ENCODE measurements at places on chromosomes 16 and 17.

DNA sequence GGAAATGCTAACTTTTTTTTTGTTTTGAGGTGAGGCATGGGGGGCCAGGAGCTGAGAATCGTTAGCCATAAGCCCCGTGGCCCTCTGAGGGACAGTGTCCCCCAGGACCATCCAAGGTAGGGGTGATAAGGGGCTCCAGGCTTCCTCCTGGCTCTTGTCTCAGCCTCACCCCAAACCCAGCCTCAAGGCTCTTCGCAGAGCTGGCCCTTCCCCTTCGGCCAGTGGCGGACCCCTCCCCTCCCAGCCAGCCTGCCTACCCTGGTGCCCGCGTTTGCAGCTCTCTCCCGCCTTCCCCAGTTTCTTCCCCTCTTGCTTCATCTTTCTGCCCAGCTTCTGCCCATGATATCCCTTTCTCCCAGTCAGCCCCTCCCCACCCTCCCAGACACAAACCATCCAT, 22.7 kb upstream of the ATP2A3 start:
- no peak for DNase-seq

- DNase-seq: no peak
These were observed 232.7 kb upstream of the CDH5 start for GRCh38 chr16:66133643-66134338.

- DNase-seq: no peak
These were observed 4.5 kb upstream of the CBX8 start for GRCh38 chr17:79801156-79802038.

- DNase-seq: no peak
These were observed 26.5 kb upstream of the AKTIP start for GRCh38 chr16:53529513-53529912.

- DNase-seq: no peak
These were observed 1.1 kb upstream of the XYLT2 start for GRCh38 chr17:50344731-50345365.

DNA sequence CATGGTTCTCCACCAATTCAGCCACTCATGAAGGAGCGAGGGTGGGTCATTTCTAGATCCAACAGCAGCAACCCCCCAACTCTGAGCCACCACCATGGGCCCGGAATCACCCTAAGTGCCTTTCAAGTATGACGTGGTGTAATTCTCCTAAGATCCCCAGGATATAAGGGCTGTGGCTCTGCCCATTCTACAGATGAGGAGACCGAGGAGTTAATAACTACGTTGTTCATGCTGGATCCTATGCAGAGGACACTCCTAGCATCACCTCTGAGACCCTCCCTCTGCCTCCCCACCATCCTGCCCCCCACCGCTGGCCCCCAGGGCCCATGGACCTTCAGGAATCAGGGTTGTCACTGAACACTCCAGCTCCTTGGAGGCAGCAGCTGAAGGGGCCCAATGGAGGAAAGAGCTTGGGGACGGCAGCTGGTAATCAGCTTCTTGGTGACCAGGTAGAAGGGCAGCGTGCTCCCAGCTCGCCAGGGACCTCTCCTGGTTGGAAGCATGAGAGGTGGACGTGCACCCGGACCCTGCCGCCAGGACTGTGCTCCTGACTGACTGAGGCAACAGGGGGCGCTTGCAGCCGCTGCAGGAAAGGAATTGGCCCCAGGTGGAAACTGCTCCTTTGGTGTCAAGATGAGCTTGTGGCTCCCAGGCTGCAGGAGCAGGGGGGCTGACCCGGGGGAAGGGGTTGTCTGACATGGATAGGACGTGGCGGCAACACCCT, 28.2 kb upstream of the CACNG1 start:
- no peak for DNase-seq

GRCh38 chr16:49441366-49441780, 67.8 kb downstream of the C16orf78 start:
- peak; percentile 52 for DNase-seq

DNA sequence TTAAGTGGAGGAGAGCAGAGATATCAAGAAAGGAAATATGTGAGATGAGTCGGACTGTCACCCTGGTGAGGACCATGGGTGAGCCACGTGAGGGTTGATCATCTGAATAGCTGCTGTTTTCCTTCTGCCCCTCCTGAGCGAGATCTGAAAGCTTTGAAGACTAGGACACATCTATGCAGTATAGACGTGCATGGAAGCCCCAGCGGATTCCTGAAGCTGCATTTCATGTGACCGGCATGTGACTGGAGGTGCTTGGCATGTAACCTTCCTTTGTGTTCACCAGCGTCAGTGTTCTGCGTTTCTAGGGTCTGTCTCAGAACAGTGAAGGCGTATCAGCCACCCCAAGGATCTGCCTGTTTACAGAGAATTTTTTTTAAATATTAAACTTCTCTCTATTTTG, 75.1 kb downstream of the MSI2 start:
- DNase-seq: no peak

DNA sequence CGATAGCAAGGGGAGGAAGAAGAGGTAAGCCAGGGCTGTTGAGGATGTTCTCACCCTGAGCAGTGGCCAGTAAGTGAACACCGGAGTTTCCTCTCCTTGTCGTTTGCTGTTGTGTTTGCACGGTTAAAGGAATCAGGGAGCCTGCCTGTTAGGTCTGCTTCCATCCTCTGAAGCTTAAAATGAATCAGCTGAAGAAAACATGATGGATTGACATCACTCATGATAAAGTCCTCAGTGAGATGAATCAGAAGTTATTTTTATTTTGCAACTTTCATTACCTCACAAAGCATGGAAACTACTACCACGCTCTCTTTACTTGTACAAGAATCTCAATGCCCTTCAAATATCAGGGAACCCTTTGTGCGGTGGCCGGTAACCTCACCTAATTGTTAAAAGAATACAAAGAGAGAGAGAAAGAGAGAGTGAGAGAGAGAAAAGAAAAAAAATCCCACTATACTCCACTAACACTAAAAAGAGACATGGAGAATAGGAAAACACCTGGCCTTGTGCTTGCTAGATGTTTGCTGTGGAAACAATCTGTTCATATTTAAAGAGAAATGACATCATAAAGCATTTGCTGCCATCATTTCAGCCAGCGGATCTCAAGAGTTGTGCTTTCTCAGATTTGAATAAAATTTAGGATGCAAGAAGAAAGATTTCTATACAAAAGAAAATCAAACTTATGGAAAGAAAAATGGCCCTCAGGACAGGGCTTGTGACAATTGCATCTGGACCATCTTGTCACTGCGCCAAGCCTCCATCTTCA, 441.6 kb upstream of the SALL1 start:
- no peak for DNase-seq

DNA sequence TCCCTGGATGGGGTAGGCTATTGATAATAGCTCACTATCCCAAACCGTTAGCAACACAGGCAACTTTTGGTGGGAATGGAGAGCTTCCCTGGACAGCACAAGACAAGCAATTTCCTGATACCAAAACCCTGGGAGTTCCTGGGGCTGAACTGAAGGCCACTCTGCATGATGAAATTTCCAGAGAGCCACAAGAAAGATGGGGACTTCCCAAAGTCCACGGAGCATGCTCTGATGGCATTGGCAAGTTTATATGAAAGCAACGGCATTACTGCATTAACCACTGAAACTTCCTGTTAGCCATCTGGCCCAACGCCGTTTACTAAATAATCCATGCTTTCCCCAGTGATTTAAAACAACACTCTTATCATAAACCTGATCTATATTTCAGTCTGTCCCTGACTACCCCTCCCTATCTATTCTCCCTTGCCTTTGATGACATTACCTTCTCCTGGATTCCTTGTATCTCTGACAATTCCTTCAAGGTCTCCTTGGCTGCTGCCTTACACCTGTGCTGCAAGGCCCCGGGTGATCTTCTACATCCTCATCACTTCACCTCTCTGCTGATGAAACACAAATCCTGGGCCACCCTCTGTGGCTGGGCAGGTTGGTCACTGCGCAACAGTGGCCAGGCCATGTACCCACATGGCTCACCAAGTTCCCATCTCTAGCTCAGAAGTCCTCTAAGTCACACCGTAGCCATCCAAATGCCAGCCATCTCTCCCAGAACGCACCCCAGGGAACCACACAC, 108.5 kb upstream of the RCVRN start:
- DNase-seq: no peak

GRCh38 chr17:39174920-39175694, 9.1 kb upstream of the ARL5C start:
- DNase-seq: peak; percentile 66

DNA sequence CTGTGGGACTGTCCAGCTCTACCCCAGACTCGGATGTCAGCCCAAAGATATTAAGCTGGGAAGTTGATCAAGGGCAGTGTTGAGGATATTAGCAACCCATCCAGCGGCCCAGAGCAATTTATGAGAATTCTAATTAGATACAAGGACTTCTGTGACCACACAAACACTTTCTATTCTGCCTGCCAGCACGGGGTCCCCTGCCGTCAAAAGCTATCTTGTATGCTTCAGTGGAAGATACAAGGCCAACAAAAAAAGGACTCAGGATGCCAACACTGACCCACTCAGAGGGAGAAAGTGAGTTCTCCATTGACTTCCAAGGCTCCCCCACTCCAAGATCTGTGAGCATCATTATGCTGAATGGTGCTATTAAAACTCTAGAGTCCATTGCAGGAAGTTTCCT, 390.7 kb downstream of the GRIN2A start:
- DNase-seq: no peak

GRCh38 chr17:70995997-70996396, 826.7 kb downstream of the KCNJ2 start:
- DNase-seq: no peak

GRCh38 chr17:55635253-55635914, 87.3 kb downstream of the TMEM100 start:
- no peak for DNase-seq

Data from stimulated activated CD4-positive, alpha-beta T cell treated with anti-CD3 and anti-CD28 coated beads, Interleukin-4, amount 100 ng/mL, for 4 hours (primary cell).